Memory B cell (primary cell): ENCODE measurements at places on chromosomes 3 and 15.

DNA sequence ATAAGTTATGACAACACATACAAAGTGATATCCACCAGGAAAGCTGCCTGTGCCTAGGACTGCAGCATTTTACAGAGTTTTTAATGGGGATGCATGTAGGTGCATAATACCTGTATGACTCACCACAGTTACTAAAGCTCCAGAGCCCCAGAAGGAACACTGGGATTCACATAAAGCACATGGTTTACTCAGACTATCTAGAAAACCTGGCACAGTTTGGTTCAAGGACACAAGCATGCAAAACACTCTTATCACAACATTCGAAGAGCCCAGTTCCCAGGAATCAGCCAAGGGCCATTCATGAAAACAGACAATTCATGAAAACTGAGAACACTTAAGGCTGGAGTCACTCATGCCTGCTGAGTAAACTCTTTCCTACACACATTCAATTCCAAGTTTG is 261.0 kb downstream of the PYDC2 start:
- no peaks in the 10 kb centered on the region for H3K36me3 ChIP-seq
- no peak overlapping the region for H3K27ac ChIP-seq
- H3K27me3 ChIP-seq, result no peaks in the 10 kb centered on the region
- H3K4me3 ChIP-seq, result no peak overlapping the region
- no peaks in the 10 kb centered on the region for H3K4me1 ChIP-seq

DNA sequence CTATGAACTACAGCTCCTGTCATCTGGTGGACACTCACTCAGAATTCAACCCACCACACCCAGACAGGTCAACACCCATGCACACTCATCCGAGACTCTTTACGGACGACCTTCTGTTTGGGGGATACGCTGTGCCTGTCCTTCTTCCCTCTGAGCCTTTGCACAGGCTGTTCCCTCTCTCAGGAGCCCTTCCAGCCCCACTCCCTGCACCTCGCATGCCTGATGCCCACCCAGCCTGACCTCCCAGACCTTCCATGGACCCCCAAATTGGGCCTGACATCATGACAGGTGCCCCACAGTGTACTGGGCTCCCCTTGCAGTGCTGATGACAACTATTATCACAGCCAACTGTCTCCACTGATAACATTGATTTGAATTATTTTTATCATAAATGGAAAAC is 135.8 kb downstream of the NSMCE3 start:
- no peak for DNase-seq
- H3K27ac ChIP-seq, result no peak overlapping the region
- peaks cover 10% of the 10 kb centered on the region for H3K27me3 ChIP-seq
- no peaks in the 10 kb centered on the region for H3K4me1 ChIP-seq

- DNase-seq, result no peak
- H3K27ac ChIP-seq, result peak overlapping the region; percentile 62
- peak overlapping the region; percentile 64 for H3K4me3 ChIP-seq
- H3K36me3 ChIP-seq, result no peaks in the 10 kb centered on the region
- no peaks in the 10 kb centered on the region for H3K27me3 ChIP-seq
- peaks cover 9% of the 10 kb centered on the region for H3K4me1 ChIP-seq
Measured at GRCh38 chr15:66369773-66370651, 13.5 kb upstream of the TIPIN start.

DNA sequence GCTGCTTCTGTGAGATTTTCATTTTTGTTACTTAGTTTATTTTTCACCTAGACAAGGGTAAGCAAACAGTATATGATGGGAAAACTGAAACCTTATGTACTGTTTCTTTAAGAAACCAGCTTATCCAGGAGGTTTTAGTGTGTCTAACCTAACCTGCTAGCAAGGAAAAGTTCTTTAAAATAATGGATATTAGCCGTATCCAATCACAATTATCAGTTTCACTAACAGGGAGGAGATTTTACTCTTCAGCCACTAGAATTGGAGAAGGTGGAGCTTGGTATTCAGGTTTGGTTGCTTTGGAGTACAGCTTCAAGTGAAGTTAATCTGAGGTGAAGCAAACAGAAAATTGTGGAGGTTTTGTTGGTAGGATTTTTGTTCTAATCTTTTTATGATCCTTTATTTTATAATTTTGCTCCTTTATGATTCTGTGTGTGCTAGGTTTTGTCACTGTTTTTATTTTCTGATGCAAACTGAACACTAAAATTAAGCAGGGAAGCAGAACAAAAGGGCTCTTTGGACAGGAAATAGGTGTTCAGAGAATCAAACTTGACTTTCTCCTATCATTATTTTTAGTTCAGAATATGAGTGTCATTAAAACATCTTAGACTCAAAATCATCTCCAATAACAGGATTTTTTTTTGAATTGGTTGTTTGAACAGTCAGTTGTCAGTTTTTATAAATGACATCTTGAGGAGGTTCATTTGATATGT is 13.0 kb downstream of the ZFAND6 start:
- peaks cover 10% of the 10 kb centered on the region for H3K36me3 ChIP-seq
- H3K27me3 ChIP-seq, result no peaks in the 10 kb centered on the region
- peak overlapping the region; percentile 56 for H3K4me3 ChIP-seq
- DNase-seq, result no peak

DNA sequence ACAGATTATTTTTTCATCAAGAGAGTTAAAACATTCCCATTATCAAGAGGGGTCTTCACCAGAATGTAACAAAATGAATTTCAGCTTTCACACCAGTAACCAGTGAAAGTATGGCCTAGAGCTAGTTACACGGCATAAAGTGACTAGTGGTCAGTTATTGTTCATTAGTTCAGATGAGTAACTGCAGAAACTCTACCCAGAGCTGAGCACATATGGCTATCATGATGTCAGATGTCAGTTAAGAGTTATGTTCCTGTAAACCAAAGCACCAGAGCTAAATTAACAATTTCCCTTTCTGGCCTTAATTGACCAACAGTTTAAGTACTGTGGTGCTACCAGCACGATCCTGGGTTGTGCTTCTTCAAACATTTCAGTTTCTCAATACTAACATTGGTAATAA is 6.6 kb upstream of the MRPS25 start:
- no peak overlapping the region for H3K27ac ChIP-seq
- H3K4me1 ChIP-seq, result peaks cover 6% of the 10 kb centered on the region
- no peak overlapping the region for H3K4me3 ChIP-seq
- peaks cover 29% of the 10 kb centered on the region for H3K36me3 ChIP-seq
- no peaks in the 10 kb centered on the region for H3K27me3 ChIP-seq

- H3K4me3 ChIP-seq, result no peak overlapping the region
- DNase-seq, result no peak
- H3K27ac ChIP-seq, result no peak overlapping the region
- H3K4me1 ChIP-seq, result no peaks in the 10 kb centered on the region
- H3K36me3 ChIP-seq, result no peaks in the 10 kb centered on the region
- peaks cover 3% of the 10 kb centered on the region for H3K27me3 ChIP-seq
Measured at GRCh38 chr3:67311440-67311839, 313.3 kb downstream of the KBTBD8 start.

DNA sequence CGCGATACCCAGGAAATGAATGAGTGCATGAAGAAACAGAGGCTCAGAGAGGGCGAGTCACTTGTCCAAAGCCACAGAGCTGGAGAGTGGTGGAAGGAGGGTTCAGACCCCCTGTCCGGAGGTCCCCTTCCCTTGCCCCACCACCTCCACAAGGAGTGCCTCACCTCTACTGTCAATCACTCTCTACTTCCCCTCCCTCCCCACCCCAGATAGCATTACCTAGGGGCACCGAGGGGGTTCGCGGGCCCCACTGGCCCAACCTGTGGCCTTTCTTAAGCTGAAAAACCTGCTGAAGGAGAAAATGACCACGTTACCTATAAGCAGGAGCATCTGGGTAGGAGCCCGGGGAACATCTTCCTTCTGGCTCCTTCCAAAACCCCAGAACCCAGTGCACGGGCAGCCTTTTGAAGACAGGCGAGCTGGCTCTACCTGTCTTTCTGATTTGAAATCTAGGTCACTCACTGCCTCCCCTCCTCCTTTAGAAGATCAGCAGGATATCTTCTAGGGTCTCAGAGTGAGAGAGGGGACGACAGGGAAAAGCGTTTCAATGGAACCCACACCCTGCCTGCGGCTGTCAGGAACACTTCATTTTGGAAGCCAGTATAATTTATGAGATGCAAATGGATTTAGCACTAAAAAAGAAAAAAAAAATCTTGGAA is 89.9 kb upstream of the MEF2A start:
- H3K4me3 ChIP-seq, result peak overlapping the region; percentile 9
- no peaks in the 10 kb centered on the region for H3K36me3 ChIP-seq
- H3K27me3 ChIP-seq, result no peaks in the 10 kb centered on the region
- no peak for DNase-seq
- H3K4me1 ChIP-seq, result peaks cover 44% of the 10 kb centered on the region

GRCh38 chr3:59609657-59610348 is 560.0 kb upstream of the CFAP20DC start:
- no peaks in the 10 kb centered on the region for H3K4me1 ChIP-seq
- H3K27ac ChIP-seq, result no peak overlapping the region
- H3K4me3 ChIP-seq, result no peak overlapping the region

DNA sequence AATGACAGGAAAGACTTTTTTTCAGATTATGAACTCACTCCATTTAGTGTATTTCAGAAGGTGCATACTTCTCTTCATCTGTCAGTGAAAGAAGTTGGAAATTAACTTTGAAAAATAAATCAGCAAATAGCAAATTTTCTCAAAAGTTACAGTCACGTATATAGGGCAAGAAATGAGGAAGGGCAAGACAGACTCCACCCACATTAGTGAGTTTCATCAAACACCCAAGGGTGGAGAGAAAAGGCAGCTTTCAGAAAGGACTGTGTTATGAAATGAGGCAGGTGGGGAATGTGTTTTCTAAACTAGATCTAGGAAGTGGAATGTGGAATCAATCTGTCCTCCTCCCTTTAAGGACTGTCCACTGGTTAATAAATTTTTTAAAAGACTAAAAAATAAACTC is 2.9 kb downstream of the SLC22A13 start:
- H3K36me3 ChIP-seq, result peaks cover 9% of the 10 kb centered on the region
- peaks cover 26% of the 10 kb centered on the region for H3K4me1 ChIP-seq
- no peak for DNase-seq
- H3K27ac ChIP-seq, result peak overlapping the region; percentile 53
- no peaks in the 10 kb centered on the region for H3K27me3 ChIP-seq
- H3K4me3 ChIP-seq, result peak overlapping the region; percentile 62

DNA sequence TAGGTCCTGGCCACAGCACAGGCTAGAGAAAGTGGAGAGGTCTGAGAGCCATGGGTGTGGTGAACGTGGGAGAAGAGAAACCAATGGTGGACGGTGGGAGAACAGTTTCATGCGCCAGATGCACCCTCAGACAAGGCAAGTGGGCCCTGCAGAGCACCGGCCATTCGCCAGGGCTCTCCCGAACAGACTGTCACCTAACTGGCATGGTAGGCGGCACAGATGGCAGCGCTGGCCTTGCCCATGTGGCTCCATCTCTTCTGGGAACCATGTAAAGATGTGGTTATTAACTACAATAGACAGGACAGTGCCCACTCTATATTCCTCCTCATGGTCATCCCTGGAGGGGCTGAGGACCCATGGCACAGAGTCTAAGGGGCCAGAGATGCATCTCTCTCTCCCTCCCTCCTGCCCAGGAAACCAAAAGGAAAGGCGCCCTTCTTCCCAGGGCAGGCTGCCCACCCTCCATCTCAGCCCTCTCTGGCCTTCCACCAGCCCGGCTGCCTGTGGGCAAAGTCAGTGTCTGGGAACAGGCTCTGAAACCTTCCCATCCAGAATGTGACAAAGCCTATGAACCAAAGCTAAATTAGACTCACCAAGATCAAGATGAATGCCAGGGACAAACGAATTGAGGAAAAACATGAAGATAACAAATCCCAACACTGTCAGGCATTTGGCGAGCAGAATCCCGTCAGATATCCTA is 147.8 kb downstream of the OCA2 start:
- H3K4me3 ChIP-seq, result no peak overlapping the region
- H3K27ac ChIP-seq, result no peak overlapping the region
- DNase-seq, result no peak
- no peaks in the 10 kb centered on the region for H3K27me3 ChIP-seq

GRCh38 chr3:143506190-143506589 is 342.1 kb downstream of the SLC9A9 start:
- no peak overlapping the region for H3K27ac ChIP-seq
- H3K36me3 ChIP-seq, result no peaks in the 10 kb centered on the region
- H3K4me1 ChIP-seq, result no peaks in the 10 kb centered on the region
- H3K27me3 ChIP-seq, result no peaks in the 10 kb centered on the region
- H3K4me3 ChIP-seq, result no peak overlapping the region
- DNase-seq, result no peak

DNA sequence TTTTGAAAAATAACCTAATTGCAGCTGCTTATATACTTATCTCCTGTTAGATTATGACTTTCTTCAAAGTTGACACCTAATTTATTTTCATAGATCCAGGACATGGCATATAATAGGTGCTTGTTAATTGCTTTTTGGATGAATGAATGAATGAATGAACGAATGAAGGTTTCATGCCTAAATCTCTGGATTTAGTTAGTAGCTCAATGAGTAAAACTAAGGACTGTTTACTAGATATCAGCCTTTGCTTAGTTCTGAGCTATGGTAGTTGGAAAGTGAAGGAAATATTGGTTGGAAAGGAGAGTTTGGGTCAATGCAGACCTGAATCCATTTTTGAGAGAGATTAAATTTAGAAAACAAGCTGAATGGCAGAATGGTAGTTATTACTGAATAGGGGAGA is 160.4 kb upstream of the SGO1 start:
- H3K36me3 ChIP-seq, result no peaks in the 10 kb centered on the region
- no peak for DNase-seq
- H3K27me3 ChIP-seq, result no peaks in the 10 kb centered on the region
- H3K4me1 ChIP-seq, result no peaks in the 10 kb centered on the region
- no peak overlapping the region for H3K27ac ChIP-seq

GRCh38 chr3:60504827-60505457 is 746.3 kb downstream of the FHIT start:
- no peak overlapping the region for H3K4me3 ChIP-seq
- H3K27ac ChIP-seq, result no peak overlapping the region
- no peaks in the 10 kb centered on the region for H3K36me3 ChIP-seq
- no peaks in the 10 kb centered on the region for H3K27me3 ChIP-seq
- no peak for DNase-seq
- peaks cover 2% of the 10 kb centered on the region for H3K4me1 ChIP-seq

- H3K4me3 ChIP-seq, result no peak overlapping the region
- no peaks in the 10 kb centered on the region for H3K27me3 ChIP-seq
- no peaks in the 10 kb centered on the region for H3K4me1 ChIP-seq
Measured at GRCh38 chr3:141992512-141992911, 116.1 kb downstream of the ATP1B3 start.

- peak overlapping the region; percentile 38 for H3K27ac ChIP-seq
- H3K27me3 ChIP-seq, result no peaks in the 10 kb centered on the region
- peaks cover 25% of the 10 kb centered on the region for H3K4me1 ChIP-seq
- no peak for DNase-seq
- H3K36me3 ChIP-seq, result no peaks in the 10 kb centered on the region
Measured at GRCh38 chr15:99436542-99437314, 129.1 kb upstream of the MEF2A start.

- peaks cover 9% of the 10 kb centered on the region for H3K4me1 ChIP-seq
- H3K27ac ChIP-seq, result no peak overlapping the region
- DNase-seq, result no peak
- H3K36me3 ChIP-seq, result peaks cover 11% of the 10 kb centered on the region
- H3K4me3 ChIP-seq, result no peak overlapping the region
- H3K27me3 ChIP-seq, result no peaks in the 10 kb centered on the region
Measured at GRCh38 chr3:125032683-125033082, 23.1 kb downstream of the HEG1 start.

DNA sequence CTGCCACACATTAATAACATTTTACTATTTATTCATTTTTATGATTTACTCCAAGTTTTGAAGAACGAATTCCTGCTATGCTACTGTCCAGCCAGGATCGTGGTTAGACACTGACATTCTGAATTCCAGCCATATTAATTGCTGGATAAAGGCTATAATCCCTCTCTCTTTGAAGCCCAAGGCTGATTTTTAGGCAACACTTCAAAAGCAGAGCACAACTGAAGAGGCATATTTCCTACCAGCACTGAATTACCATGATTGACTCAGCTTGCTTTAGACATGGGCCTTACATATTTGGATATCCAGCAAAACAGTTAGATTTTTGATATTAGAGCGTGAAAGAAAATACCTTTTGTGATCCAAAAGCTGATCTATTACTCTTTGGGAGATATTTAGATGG is 205.0 kb downstream of the ZIC1 start:
- no peaks in the 10 kb centered on the region for H3K4me1 ChIP-seq
- no peak for DNase-seq
- H3K27ac ChIP-seq, result no peak overlapping the region
